ENCODE measurements at places on chromosomes 6 and 20.

DNA sequence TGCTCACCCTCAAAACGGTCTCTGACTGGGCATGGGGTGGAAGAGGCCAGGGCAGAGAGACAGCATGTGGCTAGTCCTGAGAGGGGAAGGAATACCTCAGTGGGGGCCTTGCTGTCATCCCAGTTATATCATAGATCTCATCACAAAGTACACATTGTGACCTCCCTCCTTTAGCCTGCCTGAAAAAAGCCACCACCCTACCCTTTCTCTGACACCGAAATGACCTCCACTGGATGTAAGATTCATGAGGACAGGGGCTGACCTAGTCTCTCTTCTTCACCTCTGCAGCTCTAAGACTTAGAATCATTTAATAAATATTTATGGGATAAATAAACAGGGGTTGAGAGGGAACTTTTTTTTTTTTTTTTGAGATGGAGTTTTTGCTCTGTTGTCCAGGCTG, at the start of gene C20orf173:
Gene C20orf173 (minus strand): TSS at position 101 of the 400 bp plus-strand sequence. CDS start 279 bp downstream, outside the sequence.
- no peak for DNase-seq

DNA sequence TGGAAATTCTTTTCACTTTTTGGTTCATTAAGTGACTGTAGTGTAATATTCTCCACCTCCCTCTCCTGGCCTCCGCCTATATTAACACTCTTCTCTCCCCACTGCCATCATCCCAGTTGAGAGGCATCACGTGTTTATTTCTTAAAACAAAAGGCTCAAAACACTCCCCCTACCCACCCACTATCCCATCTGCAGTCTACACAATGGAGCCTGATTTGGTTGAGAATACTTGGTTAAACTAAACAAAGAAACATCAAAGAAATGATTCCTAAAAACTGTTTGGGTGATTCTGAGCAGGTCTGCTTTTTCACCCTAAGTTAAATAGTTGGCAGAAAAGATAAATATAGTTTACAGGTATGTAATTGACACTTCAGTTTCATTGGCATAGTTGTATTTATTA, 5.9 kb downstream of the TFAP2B start:
- no peak for DNase-seq

- DNase-seq, result no peak
These were observed 308.4 kb downstream of the PACRG start for GRCh38 chr6:163036160-163036645.

- no peak for DNase-seq
These were observed 25.4 kb upstream of the TCP11 start for GRCh38 chr6:35166520-35166919.

GRCh38 chr6:104885518-104886043, 25.9 kb upstream of the HACE1 start:
- no peak for DNase-seq

DNA sequence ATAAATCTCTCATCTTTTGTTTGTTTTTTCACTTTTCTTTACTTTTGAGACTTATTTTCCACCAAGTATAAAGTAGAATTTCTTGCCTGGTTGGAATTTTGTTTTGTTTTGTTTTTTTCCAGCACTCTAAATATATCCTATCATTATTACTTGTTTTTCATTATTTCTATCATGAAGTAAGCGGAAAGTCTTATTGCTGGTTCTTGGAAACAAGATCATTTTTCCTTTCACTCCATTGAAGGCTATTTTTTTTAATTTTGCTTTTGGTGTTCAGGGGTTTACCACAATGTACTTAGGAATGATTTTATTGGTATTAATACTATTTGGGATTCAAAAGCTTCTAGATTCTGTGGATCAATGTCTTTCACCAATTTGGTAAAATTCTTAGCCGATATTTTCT, 190.1 kb downstream of the LAMA2 start:
- DNase-seq, result no peak

DNA sequence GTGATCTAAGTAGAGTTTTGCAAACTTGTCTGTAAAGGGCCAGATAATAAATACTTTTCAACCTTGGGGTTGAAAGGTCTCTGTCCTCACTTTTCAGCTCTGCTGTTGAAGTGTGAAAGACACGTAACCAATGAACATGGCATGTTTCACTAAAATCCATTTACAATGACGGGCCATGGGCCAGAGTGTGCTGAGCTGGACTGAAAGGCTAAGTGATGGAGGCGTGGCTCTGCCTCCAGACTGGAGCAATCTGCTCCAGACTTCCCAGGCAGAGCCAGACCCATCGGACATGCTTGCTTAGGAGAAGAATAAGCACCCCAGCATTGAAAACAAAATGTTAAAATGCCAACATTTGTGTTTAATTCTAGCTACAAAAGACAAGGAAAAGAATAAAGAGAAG, 41.4 kb downstream of the SCAND1 start:
- no peak for DNase-seq

DNA sequence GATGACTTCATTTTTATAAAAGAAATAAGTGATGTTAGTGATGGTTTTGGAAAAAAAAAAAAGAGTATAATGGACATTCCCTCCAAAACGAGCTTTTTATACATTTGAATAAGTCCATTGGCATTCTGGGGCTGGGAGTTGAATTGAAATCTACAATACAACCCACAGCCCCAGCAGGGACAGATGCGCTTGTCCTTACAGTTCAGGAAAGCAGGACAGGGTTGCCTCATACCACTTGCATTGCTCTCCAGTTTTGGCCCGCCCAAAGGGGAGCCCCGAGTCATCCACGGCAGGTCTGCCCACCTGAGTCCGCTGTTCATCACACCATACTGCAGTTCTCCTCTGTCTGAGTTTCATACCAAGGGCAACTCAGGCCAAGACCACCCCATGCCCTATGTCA, 46.2 kb downstream of the VAPB start:
- no peak for DNase-seq

- no peak for DNase-seq
These were observed 702.1 kb downstream of the FRK start for GRCh38 chr6:115358616-115359015.

DNA sequence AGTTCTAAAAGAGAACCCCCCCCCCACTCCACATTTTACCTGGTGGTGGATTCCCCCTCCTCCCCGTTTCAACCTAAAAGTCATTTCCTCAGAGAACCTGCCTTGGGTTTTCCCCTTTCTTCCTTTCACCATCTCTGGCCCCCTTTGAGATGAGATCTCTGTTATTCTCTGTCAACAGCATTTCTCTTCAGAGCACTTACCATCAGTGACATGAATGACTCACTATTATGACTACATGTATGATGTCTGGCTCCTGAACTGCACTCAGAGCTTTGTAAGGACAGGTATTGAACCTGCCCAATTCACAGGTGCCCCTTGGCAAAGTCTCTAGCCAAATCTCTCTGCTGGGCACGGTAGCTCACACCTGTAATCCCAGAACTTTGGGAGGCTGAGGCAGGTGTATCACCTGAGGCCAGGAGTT, 61.4 kb upstream of the JARID2 start:
- DNase-seq, result no peak

- DNase-seq, result no peak
These were observed 416.0 kb upstream of the SPTLC3 start for GRCh38 chr20:12592756-12593155.

DNA sequence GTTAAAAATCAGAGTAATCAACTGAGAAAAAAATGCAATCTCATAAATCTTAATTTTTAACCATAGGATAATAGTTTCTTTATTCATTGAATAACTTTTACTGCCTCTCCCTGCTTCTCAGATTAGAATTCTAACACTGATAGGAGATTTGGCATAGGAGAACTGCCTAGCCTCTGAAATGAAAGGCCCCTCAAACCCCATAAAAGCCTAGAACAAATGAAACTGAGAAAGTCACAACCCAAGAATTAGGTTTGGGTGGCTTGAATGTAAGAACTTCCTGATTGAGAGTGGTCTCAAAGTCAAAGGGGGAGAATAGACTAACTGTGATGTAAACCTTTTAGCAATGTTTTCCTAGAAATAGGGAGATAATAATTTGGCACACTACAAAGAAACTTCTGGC, 52.2 kb downstream of the SAMD5 start:
- no peak for DNase-seq

DNA sequence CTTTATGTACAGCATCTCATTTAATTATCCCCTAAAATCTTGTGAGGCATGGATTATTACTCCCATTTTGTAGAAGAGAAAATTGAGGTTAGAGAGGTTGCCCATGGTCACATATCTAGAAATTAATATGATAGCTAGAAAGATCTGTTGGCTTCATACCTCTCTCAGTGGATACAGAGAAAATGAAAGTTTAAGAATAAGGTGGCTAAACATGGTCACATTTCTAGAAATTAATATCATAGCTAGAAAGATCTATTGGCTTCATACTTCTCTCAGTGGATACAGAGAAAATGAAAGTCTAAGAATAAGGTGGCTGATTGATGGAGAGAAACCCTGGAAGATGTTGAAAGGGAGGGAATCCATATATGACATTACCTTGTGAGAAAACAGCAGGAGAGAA, 260.7 kb upstream of the MAN1A1 start:
- no peak for DNase-seq

Measured in NCI-H526 treated with DMSO at 0.1 percent for 48 hours (cell line).